ENCODE measurements at places on chromosomes 11 and 22.

DNA sequence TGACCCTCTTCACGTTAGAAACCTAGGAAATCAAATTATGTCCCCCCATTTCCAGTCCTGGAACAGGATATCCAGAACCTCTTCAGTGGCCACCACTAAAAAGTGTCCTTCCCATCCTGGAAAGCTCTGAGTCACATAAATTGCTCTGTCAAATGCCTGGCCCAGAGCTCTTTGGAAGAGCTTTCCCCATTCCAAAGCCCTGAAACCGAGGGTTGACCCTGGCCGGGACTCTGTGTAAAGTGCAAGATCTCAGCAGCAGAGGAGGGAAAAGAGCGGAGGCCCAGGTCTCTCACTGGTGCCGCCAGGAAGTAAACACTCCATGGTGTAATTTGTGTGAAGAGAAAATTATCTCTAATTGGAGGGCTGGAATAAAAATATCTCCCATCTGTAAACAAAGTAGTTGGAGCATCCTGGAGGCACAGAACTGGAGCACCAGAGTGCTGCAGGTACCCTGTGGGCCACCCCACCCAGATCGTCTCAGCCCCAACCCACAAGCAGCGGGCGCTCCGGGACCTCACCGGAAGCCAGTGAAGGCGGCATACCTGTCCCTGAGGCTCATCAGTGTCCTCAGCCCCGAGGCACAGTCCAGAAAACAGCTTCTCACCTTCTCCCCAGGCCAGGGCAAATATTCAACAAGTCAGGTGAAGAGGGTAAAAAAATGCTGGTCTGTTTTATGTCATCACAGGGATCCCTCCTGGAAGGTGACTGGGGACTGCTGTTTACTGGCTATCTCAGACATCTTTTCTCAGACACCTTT lies 4.7 kb upstream of the JAM3 start:
- no peak for DNase-seq

DNA sequence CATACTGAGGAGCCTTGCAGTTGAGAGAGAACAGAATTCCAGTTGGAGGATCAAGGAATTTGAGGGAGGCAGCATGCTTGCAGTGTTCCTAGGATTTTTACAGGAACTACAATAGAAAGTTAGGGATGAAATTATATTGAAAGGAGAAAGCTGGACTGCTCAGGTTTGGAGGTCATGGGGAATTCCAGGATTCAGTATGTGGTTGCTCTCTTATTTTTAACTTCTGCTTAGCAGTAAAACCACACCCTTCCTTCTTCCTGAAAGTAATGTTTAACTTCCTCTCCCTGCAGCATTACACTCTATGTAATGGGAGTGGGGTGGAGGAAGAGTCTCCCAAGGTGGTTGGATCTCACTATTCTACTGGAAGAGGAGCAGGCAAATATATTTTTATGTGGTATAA lies 31.3 kb downstream of the CTNND1 start:
- peak; percentile 45 for DNase-seq

GRCh38 chr11:70242885-70243284 lies 27.6 kb upstream of the PPFIA1 start:
- no peak for DNase-seq

- DNase-seq: peak; percentile 71
Measured at GRCh38 chr11:19988598-19988997, 171.7 kb downstream of the DBX1 start.

- no peak for DNase-seq
Measured at GRCh38 chr22:49925525-49926128, 7.2 kb downstream of the CRELD2 start.

GRCh38 chr11:11848891-11849746 lies 7.3 kb downstream of the USP47 start:
- peak; percentile 66 for DNase-seq

- no peak for DNase-seq
Measured at GRCh38 chr11:44617671-44618461, 52.4 kb downstream of the CD82 start.

GRCh38 chr11:11976481-11977127 lies 31.8 kb downstream of the DKK3 start:
- peak; percentile 40 for DNase-seq

- DNase-seq: peak; percentile 31
Measured at GRCh38 chr11:108733479-108734116, 68.7 kb downstream of the DDX10 start.

DNA sequence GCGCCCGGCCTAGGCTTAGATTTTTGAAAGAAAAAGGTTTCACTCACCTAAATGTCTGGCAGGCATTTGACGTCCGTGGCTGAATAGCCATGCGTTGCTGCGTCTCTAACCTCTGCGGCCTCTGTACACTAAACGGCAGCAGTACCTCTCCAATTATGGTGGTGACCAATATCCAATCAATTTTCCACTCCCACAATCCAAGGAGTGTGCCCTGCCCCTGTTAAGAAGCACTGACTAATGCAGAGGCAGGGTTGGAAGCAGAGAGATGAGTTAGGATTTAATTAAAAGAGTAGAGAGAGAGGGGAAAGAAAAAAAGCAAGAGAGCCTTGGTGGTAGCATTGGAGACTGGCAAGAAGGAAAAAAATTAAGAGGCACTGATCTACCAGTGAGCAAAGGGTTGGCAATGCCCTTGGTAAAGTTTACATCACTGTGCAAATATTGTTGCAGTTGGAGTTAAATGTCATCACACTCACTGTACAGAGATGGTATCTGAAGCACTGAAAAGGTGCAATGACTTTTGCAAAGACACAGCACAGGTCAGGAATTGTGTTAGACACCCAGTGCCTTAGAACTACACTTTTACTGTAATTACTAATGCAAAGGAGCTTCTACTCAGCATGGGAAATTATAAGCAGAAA lies 526.7 kb downstream of the NTM start:
- DNase-seq: no peak

DNA sequence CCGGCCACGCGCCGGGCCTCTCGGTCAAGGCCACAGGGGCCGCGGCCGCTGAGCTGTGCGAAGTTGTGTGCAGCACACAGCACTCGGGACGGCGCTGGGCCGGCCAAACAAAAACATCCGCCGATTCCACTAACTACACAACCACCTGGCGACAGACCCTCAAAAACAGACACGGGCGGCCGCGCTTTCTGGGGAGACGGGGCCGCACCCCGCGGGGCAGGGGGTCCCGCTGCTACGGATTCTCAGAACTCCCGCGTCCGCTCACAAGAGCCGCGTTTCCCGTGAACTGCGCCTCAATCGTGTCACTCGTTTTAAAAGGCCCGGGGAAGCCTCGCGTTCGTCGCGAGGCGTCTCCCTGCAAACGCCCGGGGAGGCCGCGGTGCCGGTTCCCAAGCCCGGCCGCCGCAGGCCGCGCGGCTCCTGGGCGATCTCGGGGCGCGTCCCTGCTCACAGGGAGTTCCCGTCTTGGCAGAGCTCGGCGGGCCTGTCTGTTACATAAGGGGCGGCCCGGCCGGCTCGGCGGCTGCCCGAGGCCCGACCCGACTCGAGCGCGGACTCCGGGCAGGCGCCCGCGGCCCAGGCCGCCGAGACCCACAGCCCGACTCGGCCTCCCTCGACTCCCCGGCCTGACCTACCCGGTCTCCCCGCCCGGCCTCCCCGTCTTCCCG lies 936 bp downstream of the BRD1 start:
- peak; percentile 16 for DNase-seq

DNA sequence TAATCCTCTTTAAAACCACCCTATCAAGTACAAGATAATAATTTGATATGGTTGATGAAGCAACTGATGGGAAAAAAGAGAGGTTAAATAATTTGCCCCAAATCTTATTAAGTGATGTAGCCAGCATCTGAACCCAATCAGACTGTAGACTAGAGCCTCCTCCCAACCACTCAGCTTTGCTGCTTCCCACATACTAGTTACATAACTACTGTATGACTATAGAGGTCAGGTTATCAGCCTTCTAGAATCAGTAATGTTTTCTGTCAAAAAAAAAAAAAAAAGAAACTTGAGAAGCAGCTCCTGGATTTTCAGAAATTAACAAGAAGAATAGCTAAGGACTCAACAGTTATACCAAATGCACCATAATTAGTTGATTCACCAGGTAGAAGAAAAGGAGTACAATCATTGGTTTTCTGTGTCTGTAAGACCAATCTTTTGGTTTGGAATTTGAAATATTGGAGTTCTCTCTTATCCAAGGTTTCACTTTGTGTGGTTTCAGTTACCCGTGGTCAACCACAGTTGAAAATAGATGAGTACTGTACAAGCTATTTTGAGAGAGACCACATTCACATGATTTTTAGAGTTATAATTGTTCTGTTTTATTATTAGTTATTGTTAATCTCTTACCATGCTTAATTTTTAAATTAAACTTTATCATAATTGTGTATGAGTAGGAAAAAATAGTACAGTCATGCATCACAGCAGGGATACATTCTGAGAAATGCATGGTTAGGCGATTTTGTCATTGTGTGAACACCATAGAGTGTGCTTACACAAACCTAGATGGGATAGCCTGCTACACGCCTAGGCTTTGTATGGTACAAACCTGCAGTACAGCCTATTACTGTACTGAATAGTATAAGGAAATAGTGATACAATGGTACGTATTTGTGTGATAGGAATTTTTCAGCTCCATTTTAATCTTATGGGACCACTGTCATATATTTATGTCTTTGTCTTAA lies 72.2 kb downstream of the PDHX start:
- no peak for DNase-seq

DNA sequence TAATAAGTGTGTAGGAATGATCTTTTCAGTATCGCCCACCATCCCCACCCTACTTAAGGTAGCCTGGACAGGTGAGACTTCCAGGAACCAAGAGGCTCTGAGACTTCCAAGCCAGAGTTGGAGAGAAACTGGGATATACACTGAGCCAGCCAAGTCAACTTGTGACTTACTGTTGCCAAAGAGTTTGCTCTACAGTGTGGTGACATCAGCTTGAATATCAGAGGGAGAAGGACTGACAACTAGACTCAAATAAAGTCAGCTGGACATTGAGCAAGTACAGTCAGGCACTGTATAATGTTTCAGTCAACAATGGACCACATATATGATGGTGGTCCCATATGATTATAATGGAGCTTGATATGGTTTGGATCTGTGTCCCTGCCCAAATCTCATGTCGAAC lies 1.2 kb upstream of the MMP10 start:
- no peak for DNase-seq

- peak; percentile 51 for DNase-seq
Measured at GRCh38 chr11:35944503-35945136, 758 bp downstream of the LDLRAD3 start.

DNA sequence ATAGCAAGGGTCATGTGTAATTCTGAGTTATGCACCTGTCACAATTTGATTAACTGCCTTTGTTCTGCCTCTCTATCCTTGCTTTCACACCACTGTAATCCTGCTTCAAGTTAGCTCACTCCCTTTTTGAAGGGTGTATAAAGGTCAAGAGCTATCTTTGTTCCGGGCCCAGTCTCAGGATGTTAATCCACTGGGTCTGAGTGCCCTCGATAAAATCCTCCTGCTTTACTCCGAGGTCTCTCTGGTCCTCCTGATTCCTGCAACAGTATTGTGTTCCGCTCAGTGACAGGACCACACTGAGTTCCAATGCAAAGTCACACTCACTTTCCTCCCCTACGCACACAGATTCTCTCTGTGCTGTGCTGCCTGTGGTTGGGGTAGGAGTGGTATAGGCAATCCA lies 186.5 kb downstream of the DYNC2H1 start:
- no peak for DNase-seq

- no peak for DNase-seq
Measured at GRCh38 chr11:111444040-111444439, 65.0 kb upstream of the POU2AF1 start.

DNA sequence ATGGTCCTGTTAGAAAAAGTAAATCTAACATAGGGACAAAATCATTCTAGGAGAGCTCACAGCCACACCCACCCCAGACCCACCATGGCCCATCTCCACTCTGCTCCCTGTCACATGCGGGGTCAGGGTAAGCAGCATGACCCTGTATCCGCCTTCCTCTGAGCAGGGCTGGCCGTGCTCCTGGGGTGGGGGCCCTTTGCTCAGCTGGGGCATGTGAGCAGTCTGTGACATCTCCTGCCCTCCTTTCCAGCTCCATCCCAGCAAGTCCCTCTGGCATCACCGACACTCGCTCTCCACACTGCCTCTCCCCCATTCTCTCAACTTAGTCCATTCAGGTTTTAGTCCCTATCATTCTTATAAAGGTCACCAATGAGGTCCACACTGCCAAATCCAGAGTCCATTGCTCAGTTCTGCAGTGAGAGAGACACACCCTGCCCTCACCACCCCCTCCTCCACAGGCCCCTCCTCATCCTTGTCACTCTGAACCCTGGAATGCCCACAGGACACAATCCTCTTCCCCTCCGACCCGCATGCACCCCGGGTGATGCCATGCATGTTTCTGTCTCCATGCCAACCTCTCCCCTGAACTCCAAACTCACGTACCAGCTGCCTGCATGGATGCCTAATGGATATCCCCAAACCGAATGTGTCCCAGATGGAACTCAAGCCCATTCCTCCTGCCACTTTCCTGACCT lies 65.1 kb upstream of the PITPNB start:
- no peak for DNase-seq

GRCh38 chr22:36833073-36833472 lies 16.2 kb upstream of the PVALB start:
- no peak for DNase-seq

DNA sequence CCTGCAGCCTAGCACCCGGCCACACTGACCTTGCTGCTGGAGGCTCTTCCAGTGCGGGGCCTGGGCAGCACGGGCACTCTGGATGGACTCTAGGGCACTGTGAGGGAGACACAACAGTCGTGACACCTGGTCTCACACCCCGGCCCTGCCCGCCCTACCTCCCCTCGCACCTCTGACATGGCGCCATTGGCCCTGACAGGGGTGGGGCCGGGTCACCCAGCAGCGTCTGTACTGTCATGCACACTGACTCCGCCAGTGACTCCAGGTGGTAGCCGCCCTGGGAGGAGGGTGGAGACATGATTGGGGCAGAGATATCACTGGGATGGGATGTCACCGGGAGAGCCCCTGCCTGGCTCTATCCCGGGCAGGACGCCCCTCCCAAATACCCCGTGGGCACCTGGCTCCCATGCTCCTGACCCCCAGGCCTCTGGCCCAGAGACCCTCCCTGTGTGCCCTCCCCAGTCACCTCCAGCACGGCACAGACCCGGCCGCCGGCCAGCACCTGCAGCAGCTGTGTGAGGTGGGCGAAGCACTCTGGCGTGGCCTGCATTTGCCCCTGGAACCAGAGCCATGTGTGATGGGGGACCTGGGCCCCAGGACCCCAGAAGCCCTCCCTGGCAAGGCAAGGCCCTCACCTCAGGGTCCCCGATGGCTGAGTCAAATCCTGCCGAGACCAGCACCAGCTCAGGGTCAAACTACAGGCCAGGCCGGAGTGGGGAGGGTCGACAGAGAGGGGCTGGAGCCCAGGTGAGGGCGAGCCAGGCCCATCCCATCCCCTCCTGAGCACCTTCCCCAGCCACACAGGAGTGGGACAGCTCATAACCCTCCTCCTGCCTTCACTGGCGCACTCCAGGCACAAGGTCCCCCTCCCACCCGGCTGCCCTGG lies 2.6 kb downstream of the HDAC10 start:
- DNase-seq: no peak

GRCh38 chr11:127149410-127149809 lies 148.8 kb upstream of the KIRREL3 start:
- DNase-seq: no peak

Measured in globus pallidus (tissue), 1 donor.